ENCODE measurements at places on chromosomes 5 and 9.

- DNase-seq, result peak; percentile 59
Observed at GRCh38 chr9:34701769-34702736, 7.9 kb downstream of the CCL21 start.

DNA sequence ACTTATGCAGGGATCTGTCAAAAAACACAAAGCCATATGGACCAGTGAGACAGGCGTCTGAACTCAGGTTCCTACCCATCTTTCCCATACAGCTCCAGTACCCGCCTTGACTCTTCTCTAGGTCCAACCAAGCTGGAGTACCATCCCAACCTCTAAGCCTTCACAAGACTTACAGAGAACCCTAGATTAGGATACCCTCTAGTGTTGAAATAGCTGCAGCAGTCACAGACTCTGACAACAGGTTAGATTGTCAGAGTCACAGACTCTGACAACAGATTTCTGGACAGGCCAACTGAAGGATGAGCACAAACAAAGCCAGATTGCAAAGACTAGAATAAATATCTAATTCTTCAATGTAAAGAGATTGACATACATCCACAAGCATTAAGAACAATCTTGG is 266.1 kb downstream of the GRIA1 start:
- no peak for DNase-seq

DNA sequence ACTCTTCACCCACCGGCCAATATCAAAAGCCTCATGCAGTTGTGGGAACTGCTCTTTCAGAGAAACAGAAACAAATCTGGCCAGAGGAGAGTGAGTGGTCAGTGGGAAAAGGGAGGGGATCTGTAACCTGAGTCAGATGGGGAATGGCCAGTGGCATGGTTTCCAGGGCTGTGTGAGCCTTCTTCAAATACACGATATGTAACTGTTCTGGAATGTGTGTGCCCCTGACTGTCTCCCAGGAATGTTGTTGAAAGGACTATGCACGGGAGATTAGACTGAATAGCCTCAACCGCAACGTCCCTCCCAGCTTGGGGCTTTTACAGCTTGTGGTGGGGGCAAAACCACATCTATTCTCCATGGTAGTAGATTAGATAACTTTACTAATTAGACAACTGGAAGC is 60.8 kb downstream of the SH3TC2 start:
- peak; percentile 92 for DNase-seq

- no peak for DNase-seq
Observed at GRCh38 chr5:173835661-173836060, 52.5 kb upstream of the CPEB4 start.

- no peak for DNase-seq
Observed at GRCh38 chr5:6222121-6222520, 156.2 kb downstream of the MED10 start.

DNA sequence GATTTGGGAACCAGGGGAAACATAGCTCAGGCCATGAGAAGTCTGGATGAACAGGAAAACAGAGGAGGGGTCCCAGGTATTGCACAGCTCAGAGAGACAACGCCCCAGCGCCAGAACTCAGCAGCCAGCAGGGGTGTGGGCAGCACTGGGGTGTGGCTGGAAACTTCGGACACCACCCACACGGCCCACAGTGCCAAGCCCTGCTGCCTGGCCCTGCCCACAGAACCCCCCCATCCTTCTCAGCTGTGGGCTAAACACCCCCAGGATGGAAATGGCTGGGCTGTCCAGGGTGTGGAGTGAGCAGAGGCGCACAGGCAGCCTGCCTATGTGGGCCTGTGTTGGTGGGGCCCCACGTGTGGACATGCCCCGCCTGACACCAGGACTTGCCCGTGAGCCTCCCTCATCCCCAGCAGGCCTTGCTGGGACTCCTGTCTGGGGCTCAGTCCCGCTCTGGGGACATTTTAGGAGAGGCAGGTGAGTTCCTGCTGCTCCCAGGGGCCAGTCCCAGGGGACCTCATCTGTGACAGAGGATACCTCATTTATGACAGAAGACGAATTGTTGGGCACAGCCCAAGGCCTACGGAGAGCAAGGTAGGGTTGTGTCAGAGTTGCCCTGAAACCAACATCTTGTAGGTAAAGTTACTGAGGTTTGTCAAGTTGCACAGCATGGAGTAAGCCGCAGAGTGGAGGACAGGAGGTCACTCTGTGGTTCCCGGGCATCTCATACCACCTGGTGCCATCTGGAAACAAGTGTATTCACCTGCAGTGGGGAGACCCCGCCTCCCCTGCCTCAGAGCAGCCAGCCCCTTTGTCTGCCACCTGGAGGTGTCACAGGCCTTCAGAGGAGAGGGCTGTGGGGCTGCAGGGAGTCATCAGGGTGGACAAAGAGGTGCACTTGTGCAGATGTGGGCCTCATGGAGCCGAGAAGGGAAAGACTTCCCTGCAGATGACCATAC is 183.2 kb downstream of the AUH start:
- no peak for DNase-seq

GRCh38 chr5:62536232-62536631 is 42.4 kb upstream of the LRRC70 start:
- no peak for DNase-seq

DNA sequence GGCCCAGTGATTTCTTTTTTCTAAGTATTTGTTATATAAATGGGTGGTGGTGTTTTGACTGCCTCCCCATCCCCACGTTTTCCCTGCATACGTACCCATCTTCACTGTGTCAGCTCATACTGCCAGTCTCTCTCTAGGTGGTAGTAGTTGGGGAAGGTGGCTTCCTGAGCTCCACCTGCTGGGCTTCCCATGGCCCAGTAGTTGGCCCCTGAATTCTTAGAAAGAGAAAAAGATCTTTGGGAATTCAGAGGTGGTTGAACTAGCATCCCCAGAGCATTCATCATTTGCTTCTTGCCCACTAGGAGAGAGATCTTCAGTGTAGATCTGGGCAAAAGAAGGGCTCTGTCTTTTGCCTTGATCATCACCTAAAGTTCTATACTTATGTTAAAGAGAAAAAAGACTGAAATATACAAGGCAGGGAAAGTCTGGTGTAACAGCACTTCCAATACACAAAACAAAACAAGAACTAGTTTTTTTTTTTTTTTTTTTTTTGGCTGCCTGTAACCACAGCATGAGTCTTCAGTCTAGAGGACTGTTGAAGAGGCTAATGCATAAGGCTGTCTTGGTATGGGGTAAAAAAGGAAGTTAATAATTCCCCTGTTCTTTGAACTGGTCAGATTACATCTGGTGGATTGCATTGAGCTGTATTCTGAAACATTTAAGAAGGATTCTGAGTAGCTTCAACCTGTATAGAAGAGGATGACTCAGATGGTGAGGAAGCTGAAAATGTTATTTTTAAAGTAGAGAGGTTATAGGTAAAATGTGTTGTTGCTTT is 128.7 kb downstream of the ATG10 start:
- no peak for DNase-seq

GRCh38 chr5:22719842-22720241 is 133.3 kb downstream of the CDH12 start:
- DNase-seq, result no peak

- no peak for DNase-seq
Observed at GRCh38 chr9:134380542-134381271, 54.5 kb downstream of the RXRA start.

GRCh38 chr5:140827704-140828361 is at the start of gene PCDHA6:
PCDHA6 (plus strand) TSS chr5:140827960; CDS start chr5:140828092, 132 bp downstream.
- DNase-seq, result no peak

GRCh38 chr9:114532561-114533237 is 27.4 kb upstream of the WHRN start:
- no peak for DNase-seq

DNA sequence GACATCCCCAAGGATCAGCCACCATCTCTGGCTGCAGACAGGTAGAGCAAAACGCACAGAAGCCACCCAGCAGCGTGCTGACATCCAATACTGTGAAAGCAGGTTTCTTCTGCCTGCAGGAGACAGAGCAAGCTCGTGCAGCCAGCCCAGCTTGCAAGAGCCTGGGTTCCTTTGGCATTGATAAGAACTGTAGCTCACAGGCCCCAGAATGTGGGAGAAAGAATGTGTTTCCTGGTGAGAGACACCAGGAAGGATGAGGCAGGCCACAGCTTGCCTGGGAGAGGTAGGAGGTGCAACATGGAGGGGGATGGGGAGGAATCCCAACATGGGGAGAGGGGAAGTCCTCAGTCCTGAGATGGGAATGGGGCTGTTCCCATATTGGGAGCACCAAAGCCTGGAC is 34.0 kb upstream of the ARAP3 start:
- no peak for DNase-seq
